CD4-positive, CD25-positive, alpha-beta regulatory T cell (primary cell): ENCODE measurements at places on chromosomes 16 and 17. TPM values are rescaled to one million over a fixed set of nuclear protein-coding genes. Genes with fewer than 3 reads are reported as not detected.
A peak's percentile ranks its signal among the peaks of the same experiment; 100 is the strongest.

DNA sequence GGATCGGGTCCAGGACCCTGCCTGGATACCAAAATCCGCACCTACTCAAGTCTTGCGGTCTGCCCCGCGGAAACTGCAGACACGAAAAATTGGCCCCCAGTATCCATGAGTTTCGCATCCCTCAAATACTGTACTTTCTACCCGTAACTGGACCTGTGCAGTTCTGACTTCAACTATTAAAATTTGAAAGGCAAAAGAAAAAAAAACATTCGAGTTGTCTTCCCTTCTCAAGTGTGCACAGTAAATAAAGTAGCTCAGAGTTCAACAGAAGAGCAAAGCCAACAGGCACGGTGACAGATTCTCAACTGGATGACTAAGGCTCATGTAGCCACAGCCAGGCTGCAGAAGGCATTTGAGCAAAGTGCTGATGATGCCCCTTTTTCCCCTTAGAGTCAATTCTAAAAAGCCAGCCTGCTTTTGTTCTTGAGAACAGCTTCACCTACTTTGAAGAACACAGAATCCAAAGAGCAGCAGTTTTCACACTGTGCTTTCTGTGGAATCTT lies 32.5 kb downstream of the MARF1 start:
- H3K27ac ChIP-seq = no peak overlapping the region
- DNase-seq = no peak
- no peaks in the 10 kb centered on the region for H3K4me1 ChIP-seq
- no peaks in the 10 kb centered on the region for H3K27me3 ChIP-seq

DNA sequence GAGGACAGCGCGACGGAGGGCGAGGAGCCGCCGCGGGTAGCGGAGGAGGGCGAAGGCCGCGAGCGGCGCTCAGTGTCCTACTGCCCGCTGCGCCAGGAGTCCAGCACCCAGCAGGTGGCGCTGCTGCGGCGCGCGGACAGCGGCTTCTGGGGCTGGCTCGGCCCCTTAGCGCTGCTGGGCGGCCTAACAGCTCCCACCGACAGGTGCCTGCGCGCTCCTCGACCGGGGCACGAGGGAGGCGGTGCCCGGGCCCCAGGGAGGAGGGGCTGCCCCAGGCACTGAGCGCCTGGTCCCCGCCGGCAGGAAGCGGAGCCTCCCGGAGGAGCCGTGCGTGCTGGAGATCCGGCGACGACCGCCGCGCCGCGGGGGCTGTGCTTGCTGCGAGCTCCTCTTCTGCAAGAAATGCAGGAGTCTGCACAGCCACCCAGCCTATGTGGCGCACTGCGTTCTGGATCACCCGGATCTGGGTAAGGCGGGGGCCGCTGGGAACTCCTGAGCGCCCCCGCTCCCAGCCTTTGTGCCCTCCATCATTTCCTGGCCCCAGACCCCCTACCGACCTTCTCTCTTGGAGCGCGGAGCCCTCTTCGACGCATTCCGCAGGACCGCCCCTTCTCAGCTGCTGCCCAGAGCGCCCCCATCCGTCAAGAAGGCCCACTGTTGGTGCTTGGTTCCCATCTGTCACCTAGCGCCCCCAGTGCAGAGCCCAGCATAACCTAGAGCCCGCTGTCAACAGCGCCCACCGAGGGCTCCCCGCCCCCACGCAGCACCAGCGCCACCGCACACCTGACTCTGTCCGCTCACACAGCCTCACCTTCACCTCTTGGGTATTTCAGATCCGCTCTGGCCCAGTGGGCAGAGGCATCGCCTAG lies 3.7 kb downstream of the C17orf50 start:
- H3K36me3 ChIP-seq = no peaks in the 10 kb centered on the region
- H3K27me3 ChIP-seq = no peaks in the 10 kb centered on the region
- peak; percentile 81 for DNase-seq
- peaks cover 11% of the 10 kb centered on the region for H3K4me1 ChIP-seq
- no peak overlapping the region for H3K4me3 ChIP-seq
- peak overlapping the region; percentile 47 for H3K27ac ChIP-seq

- no peaks in the 10 kb centered on the region for H3K27me3 ChIP-seq
- no peak overlapping the region for H3K27ac ChIP-seq
- H3K4me1 ChIP-seq = no peaks in the 10 kb centered on the region
- H3K36me3 ChIP-seq = peaks cover 8% of the 10 kb centered on the region
- H3K4me3 ChIP-seq = no peak overlapping the region
- no peak for DNase-seq
Measured at GRCh38 chr16:11177578-11178160, 78.3 kb downstream of the SOCS1 start.

- H3K36me3 ChIP-seq = peaks cover 7% of the 10 kb centered on the region
- peak overlapping the region; percentile 55 for H3K27ac ChIP-seq
Measured at GRCh38 chr17:78714534-78714933, 67.5 kb downstream of the CYTH1 start.

DNA sequence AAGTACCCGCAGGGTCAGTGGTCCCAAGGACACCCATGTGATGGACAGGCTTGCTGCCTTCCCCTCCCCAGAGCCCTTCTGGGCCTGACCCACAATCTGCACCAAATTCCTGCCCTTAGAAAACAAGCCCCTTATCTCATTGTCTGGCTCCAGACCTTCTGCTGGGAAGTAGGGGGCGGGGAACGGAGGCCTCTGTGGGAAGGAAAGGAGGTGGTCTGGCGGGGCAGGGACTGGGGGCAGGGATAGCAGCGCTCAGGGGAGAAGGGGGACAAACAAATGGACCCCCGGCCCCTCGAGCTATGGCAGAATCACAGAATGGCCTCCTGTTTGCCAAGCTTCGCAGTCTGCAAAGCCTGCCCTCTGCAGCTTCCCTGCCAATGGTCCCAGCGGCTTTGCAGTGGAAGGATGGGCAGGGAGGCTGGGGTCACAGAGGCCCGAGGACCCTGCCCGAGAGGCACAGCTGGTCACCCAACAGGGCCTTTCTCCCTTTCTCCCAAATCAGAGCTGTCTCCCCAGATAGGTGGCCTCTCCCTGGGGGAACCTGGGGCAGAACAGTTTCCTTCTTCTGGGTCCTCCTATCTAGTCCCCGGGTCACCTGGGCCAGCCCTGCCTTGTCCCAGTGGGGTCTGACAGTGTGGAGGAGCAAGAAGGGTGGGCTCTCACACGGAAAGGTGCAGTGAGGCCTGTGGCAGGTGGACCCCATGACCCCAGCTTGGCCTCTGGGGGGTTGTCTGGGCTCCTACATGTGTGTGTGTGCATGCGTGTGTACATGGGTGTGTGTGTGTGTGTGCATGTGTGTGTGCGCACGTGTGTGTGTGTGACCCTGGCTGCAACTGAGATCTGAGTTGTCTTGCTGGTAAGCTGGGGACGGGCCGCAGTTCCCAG lies 25.5 kb downstream of the TMEM235 start:
- H3K4me3 ChIP-seq = no peak overlapping the region
- no peak overlapping the region for H3K27ac ChIP-seq
- DNase-seq = no peak
- H3K27me3 ChIP-seq = no peaks in the 10 kb centered on the region

DNA sequence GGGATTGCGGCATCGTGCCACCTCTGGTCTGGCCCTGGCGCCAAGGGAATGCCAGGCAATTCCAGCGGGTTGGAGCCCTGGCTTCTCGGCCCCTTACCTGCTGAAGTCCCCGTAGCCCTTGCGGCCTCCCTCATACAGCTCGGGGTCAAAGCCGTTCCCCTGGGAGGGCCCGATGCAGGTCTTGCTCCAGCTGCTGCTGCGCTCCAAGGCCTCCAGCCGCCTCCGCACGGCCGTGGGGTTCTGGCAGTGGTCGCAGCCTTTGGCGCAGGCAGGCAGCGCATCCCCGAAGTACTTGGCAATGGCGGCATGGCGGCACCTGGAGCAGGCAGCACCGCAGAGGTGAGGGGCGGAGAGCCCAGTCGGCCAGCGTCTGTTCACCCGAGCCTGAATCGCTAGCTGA lies 1.9 kb upstream of the SMIM5 start:
- no peaks in the 10 kb centered on the region for H3K36me3 ChIP-seq
- DNase-seq = no peak
- no peak overlapping the region for H3K4me3 ChIP-seq
- H3K27ac ChIP-seq = no peak overlapping the region
- H3K4me1 ChIP-seq = peaks cover 10% of the 10 kb centered on the region

DNA sequence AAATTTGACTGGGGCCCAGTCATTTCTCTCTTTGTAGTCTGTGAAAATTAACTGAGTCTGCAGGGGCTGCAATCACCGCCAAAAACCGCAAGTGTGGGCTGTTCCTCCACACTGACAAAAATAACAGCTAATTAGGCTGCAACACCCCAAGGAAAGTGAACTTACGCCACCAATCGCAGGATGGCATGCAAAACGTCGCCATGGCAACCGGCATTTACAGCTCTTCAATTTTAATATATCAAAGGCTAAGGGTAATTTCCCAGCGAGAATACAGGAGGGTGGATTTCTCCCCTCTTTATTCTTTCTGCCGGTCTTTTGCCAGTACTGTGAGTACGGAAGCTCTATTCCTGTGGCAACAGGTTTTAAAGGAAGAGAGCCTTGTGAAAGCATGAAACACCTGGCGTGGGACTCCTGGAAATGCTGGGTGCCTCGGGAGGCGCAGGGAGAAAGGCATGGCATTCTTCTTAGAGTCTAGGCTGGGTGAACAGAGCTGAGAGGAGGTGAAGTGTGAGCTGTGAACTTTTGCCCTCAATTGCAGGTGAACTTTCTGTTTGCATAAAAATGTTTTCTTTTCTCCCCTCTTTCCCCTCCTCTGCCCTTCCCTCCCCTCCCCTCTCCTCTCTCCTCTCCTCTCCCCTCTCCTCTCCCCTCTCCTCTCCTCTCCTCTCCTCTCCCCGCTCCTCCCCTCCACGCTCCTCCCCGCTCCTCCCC lies 399.7 kb downstream of the XYLT1 start:
- DNase-seq = peak; percentile 73
- no peaks in the 10 kb centered on the region for H3K27me3 ChIP-seq
- H3K27ac ChIP-seq = peak overlapping the region; percentile 68
- H3K4me1 ChIP-seq = peaks cover 12% of the 10 kb centered on the region
- peak overlapping the region; percentile 76 for H3K4me3 ChIP-seq

DNA sequence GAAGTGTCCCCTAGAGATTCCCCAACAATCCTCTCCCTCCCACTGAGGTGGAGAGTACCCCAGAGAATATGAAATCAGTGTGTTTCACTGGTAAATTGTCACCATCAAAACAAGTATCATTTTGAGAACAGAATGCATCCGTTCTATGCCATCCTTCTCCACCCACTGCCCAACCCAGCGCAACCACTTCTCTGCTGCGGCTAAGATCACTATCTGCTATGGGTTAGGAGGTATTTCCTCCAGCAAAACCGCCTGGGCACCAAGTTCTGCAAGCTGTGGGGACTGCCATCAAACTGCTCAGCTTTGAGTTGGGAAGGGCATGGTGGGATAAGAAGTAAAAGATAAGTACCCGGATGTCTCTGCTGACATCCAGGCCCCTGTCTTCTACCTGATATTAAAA lies 24.4 kb downstream of the CNTNAP1 start:
- H3K27ac ChIP-seq = peak overlapping the region; percentile 52
- peaks cover 67% of the 10 kb centered on the region for H3K4me1 ChIP-seq
- DNase-seq = peak; percentile 86
- peak overlapping the region; percentile 53 for H3K4me3 ChIP-seq
- no peaks in the 10 kb centered on the region for H3K27me3 ChIP-seq
- H3K36me3 ChIP-seq = peaks cover 81% of the 10 kb centered on the region

DNA sequence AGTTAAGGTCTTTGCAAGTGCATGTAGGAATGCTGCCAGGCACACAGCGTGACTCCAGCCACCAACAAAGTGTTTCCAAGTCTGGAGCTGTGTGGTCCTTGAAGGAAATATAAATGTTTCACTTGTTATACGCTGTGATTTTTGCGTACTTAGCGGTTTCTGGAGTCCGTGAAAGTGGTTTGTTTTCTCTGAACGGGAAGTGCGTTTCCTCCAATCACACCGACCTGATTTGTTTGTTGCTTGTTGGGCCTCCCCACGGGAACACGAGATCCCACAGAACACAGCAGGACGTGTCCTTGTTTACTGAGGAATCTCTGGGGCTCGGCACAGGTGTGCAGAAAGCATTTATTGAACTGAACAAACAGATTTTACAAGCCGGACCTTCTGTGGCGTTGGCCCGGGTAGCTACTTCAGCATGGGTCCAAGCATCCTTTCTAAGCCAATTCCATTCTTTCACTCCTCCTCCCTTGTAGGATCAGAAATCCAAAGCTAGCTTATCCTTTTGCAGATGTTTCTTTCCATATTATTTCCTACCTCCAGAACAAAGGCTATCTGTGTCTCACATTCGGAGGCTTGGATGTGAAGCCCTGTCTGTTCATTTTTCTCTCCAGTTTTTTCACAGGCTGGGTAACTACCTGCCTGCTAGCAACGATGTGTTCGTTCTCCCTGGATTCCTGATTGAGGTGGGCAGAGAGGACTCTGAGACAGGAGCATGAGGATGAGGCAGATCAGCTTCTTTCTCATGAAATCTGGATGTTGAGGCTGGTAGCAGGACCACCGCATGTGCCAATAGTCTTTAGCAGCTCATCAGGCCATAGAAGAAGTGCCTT lies 44.6 kb downstream of the ABAT start:
- H3K4me1 ChIP-seq = no peaks in the 10 kb centered on the region
- DNase-seq = no peak
- H3K27ac ChIP-seq = no peak overlapping the region
- no peaks in the 10 kb centered on the region for H3K27me3 ChIP-seq
- H3K36me3 ChIP-seq = peaks cover 4% of the 10 kb centered on the region

The NKD1 gene
- 2.4 TPM for total RNA-seq

The ATXN7L3 gene
- total RNA-seq = 103 TPM

The ANKRD40CL gene
- not detected for total RNA-seq

The CLEC19A gene
- total RNA-seq = not detected

GRCh38 chr17:70073310-70073709 lies 1.7 kb upstream of the KCNJ16 start:
- H3K36me3 ChIP-seq = no peaks in the 10 kb centered on the region
- no peak overlapping the region for H3K4me3 ChIP-seq
- no peak overlapping the region for H3K27ac ChIP-seq
- H3K4me1 ChIP-seq = no peaks in the 10 kb centered on the region
